Esophagus squamous epithelium (tissue), 5 donors: ENCODE measurements at places on chromosomes 16 and 17. TPM values are rescaled to one million over a fixed set of nuclear protein-coding genes. Genes with fewer than 3 reads are reported as not detected.

Gene FSCN2
- total RNA-seq, result 2.3 TPM

Gene KRTAP17-1
- total RNA-seq, result not detected

Gene GAST
- total RNA-seq, result not detected

Gene OR4D1
- total RNA-seq, result not detected

Gene PYY
- not detected for total RNA-seq

Gene HEATR9
- not detected for total RNA-seq

Gene MILR1
- 1.2 TPM for total RNA-seq

Gene NTN1
- 15.8 TPM for total RNA-seq

Gene PMFBP1
- total RNA-seq, result 1.6 TPM

Gene CDK5R1
- 9.6 TPM for total RNA-seq

Gene GHDC
- total RNA-seq, result 5.5 TPM

Gene CFAP97D1
- total RNA-seq, result not detected

Gene B4GALNT2
- 0.04 TPM for total RNA-seq

Gene TBC1D3E
- not detected for total RNA-seq

Gene SHCBP1
- total RNA-seq, result 1.9 TPM

Gene KCNJ18
- total RNA-seq, result not detected

Gene WIPI1
- total RNA-seq, result 24.4 TPM

Gene XYLT1
- 17.2 TPM for total RNA-seq

Gene ASPHD1
- 0.32 TPM for total RNA-seq

Gene SLC52A1
- total RNA-seq, result 0.95 TPM

Gene SCN4A
- total RNA-seq, result under 0.01 TPM

Gene ZACN
- not detected for total RNA-seq

Gene SAMD14
- 0.57 TPM for total RNA-seq

Gene WDR45B
- 87.7 TPM for total RNA-seq

Gene HNF1B
- total RNA-seq, result not detected

Gene PRSS36
- total RNA-seq, result 0.38 TPM

Gene NPIPB13
- total RNA-seq, result 2.4 TPM

Gene GP1BA
- not detected for total RNA-seq

Gene TBX2
- total RNA-seq, result 2.2 TPM

Gene C17orf50
- total RNA-seq, result not detected

Gene PDIA2
- not detected for total RNA-seq

Gene DNAH3
- total RNA-seq, result not detected

Gene COL1A1
- total RNA-seq, result 18.6 TPM

Gene ABI3
- 5.4 TPM for total RNA-seq

Gene HAP1
- 0.94 TPM for total RNA-seq

Gene TNFRSF17
- total RNA-seq, result not detected

Gene ZNF319
- 2.7 TPM for total RNA-seq

Gene KRTAP2-2
- not detected for total RNA-seq

Gene KRT31
- not detected for total RNA-seq

Gene NLE1
- 16.5 TPM for total RNA-seq

Gene NPIPA7
- total RNA-seq, result 8.5 TPM

Gene PMP22
- 4.0 TPM for total RNA-seq

Gene CLDN9
- not detected for total RNA-seq

Gene HP
- 2.9 TPM for total RNA-seq

Gene KRT16
- total RNA-seq, result 1,752 TPM

Gene CMC2
- 7.4 TPM for total RNA-seq

Gene CES3
- 2.2 TPM for total RNA-seq
